ENCODE measurements at places on chromosomes 1 and 21.

DNA sequence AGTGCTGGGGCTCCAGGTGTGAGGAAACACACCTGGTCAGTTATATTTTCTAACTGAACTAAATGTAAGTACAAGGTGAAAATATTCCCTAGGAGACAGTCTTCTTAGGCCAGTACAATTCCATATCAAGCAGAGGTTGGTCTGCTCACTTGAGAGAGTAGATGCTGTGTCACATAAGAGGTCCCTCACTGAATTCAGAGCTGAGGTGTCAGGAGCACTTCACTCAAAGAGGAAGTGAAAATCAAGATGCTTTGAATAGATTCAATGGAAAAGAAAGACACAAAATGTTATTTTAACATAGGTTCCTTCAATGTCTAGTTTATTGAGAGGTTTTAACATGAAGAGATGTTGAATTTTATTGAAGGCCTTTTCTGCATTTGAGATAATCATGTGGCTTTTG, 4.3 kb upstream of the FCRL3 start:
- no peaks in the 10 kb centered on the region for H3K36me3 ChIP-seq
- DNase-seq: no peak
- no peaks in the 10 kb centered on the region for H3K27me3 ChIP-seq
- no peaks in the 10 kb centered on the region for H3K4me1 ChIP-seq

DNA sequence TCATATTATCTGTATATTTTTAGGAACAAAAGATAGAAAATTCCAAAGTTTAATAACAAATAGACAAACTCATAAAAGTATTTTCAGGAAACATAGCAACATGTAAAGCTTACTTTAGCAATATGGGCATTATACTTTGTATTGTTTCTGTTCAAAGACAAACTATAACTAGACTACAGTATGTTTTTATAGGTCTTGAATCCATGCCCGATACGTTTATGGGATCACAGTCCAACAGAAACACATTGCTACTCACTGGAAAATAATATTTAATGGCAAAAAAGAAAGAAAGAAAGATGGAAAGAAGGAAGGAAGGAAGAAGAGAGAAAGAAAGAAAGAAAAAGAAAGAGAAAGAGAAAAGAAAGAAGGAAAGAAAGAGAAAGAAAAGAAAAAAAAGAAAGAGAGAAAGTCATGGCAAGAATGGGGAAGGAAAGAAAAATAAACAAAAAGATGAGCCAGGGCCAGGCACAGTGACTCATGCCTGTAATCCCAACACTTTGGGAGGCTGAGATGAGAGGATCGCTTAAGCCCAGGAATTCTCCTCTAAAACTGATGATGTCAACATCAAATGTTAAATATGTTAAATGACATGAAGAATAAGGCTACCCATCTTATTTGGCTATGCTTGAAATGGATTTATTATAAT, 32.7 kb downstream of the TM2D1 start:
- peak overlapping the region; percentile 67 for H3K27ac ChIP-seq
- H3K27me3 ChIP-seq: no peaks in the 10 kb centered on the region
- H3K4me1 ChIP-seq: peaks cover 40% of the 10 kb centered on the region

GRCh38 chr1:231949277-231950091, 322.9 kb downstream of the DISC1 start:
- H3K4me3 ChIP-seq: no peak overlapping the region
- no peak for DNase-seq
- H3K27me3 ChIP-seq: 0 out of 2 replicates have a peak, but pooled peaks cover under 1% of the 10 kb centered on the region
- H3K4me1 ChIP-seq: no peaks in the 10 kb centered on the region

GRCh38 chr1:53391982-53392381, 64.1 kb upstream of the LRP8 start:
- H3K36me3 ChIP-seq: no peaks in the 10 kb centered on the region
- peaks cover 21% of the 10 kb centered on the region for H3K4me1 ChIP-seq
- peak; percentile 20 for DNase-seq
- peaks cover 15% of the 10 kb centered on the region for H3K27me3 ChIP-seq

- H3K36me3 ChIP-seq: peaks cover 26% of the 10 kb centered on the region
- H3K27me3 ChIP-seq: no peaks in the 10 kb centered on the region
- no peak overlapping the region for H3K27ac ChIP-seq
- DNase-seq: no peak
Measured at GRCh38 chr1:235802573-235803346, 63.9 kb downstream of the LYST start.

DNA sequence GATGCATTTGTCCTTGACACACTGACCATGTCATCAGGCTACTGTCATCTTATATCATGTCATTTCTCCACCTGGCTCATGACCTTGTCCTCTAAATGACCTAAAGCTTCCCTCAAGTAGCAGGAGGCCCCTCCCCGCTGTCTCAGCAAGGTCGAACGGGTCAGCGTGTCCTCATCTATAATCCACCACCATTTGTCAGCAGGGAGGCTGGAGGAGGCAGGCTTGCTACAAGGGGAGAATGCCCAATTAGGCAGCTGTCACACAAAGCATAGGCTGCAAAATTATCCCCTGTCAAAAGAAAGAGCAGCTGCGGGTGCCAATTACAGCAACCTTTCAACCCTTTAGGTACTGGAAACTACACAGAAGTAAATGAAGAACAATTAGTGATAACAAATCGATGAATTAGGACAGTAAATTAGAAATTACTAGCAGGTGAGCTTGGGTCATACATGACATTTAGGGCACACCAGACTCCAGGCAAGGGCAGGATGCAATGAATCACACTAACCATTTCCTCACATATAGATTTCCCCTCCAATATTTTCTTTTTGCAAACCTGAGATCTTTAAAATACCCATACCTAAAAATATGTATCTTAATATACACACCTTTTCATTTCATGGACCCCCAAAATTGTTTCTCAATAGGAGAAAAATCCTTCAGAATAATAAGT, 61.2 kb downstream of the NRIP1 start:
- peaks cover 4% of the 10 kb centered on the region for H3K27me3 ChIP-seq
- peaks cover 92% of the 10 kb centered on the region for H3K4me1 ChIP-seq
- H3K27ac ChIP-seq: peak overlapping the region; percentile 85

DNA sequence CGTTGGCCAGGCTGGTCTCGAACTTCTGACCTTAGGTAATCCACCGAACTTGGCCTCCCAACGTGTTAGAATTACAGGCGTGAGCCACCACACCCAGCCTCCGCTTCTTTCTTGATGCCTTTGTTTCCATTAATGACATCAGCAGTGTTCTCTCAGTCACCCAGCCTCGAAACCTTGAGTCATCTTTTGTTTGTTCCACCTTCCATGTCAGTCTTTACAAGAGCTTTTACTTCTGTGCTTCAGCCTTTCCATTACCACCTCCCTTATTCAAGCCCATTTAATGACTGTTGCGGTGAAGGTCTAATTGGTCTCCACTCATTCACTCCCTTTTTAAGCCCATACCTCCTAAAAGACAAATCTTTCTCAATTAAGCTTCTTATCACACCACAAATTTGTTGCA, 146.6 kb upstream of the ADGRL2 start:
- H3K4me3 ChIP-seq: no peak overlapping the region
- H3K27ac ChIP-seq: no peak overlapping the region
- H3K27me3 ChIP-seq: peaks cover 13% of the 10 kb centered on the region
- DNase-seq: no peak
- no peaks in the 10 kb centered on the region for H3K4me1 ChIP-seq

- peak overlapping the region; percentile 70 for H3K27ac ChIP-seq
- DNase-seq: no peak
- peaks cover 45% of the 10 kb centered on the region for H3K4me1 ChIP-seq
- no peaks in the 10 kb centered on the region for H3K36me3 ChIP-seq
- H3K27me3 ChIP-seq: peaks cover 3% of the 10 kb centered on the region
Measured at GRCh38 chr1:9687874-9688582, 36.5 kb downstream of the PIK3CD start.

- no peak overlapping the region for H3K4me3 ChIP-seq
- peaks cover 26% of the 10 kb centered on the region for H3K27me3 ChIP-seq
- H3K27ac ChIP-seq: peak overlapping the region; percentile 69
Measured at GRCh38 chr1:7669559-7670311, 101.4 kb upstream of the VAMP3 start.
